ENCODE measurements at places on chromosomes 4 and X.
A peak's percentile ranks its signal among the peaks of the same experiment; 100 is the strongest.

DNA sequence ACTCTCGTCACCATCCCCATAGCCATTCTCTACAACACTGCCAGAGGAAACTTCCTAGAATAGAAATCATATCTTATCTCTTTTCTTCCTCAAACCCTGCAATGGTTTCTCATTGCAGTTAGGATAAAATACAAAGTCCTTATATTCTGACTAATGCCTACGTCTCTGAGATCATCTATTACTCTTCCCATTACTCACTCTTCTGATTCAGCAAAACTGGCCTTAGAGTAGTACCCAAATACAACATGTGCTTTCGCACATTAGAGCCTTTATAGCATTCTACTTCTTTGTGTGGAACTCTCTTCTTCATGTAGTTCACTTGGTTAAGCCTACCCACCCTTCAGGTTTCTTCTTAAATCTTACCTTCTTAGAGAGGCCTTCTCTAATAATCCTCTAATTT, 28.0 kb downstream of the LHFPL1 start:
- DNase-seq: no peak

DNA sequence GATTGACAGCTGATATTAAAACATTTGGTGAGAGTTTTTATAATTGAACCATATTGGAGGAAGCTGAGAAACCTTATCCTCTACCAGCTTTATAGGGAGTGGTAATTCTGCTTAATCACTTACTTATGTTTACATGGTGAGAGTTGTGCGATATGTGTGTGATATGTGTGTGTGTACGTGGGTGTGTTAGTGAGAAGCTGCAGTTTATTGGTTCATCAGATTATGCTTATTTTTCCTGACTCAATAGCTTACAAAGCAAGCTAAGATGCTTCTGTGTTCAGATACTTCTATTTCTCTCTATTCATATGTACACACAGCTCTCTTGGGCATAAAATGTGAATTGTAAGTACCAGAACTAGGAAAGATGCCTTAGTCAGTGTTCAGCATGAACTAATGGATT, 343.7 kb downstream of the GRIA2 start:
- DNase-seq: no peak

GRCh38 chrX:73850124-73851013, 287.4 kb downstream of the CHIC1 start:
- DNase-seq: no peak

DNA sequence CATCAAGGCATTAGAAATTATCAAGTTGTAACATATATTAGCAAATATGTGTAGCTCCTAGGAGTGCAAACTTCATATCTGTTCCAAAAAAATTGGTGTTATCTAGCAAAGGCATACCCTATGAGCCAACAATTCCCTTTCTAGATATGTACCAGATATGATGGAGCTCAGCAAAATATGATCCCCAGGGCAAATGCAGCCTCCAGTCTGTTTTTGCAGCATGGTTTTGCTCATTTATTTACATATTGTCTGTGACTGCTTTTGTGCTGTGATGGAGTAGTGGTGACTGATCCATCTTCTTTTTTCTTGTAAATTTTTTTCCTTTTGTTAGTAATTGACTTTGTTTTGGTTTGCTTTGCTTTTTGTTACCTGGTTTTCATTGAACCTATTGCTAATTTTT, 41.0 kb downstream of the CEP135 start:
- DNase-seq: no peak

DNA sequence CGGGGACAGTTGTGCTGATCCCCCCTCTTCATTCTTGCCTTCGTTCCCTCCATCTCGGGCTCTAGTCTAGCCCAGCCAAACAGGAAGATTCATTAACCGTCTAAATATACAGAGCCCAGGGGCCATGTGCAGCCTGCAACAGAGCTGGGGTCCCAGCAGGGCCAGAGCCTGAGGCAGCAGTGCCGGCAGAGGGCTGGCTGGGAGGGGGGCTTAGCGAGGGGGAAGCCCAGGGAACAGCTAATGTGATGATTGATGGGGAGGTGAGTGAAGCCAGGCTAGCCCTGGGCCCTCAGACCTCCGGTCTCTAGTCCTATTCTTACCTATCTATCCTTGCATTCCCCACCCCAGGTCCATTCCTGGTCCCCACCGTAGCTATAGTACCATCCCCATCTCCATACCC, 22.3 kb downstream of the EFNB1 start:
- DNase-seq: no peak

DNA sequence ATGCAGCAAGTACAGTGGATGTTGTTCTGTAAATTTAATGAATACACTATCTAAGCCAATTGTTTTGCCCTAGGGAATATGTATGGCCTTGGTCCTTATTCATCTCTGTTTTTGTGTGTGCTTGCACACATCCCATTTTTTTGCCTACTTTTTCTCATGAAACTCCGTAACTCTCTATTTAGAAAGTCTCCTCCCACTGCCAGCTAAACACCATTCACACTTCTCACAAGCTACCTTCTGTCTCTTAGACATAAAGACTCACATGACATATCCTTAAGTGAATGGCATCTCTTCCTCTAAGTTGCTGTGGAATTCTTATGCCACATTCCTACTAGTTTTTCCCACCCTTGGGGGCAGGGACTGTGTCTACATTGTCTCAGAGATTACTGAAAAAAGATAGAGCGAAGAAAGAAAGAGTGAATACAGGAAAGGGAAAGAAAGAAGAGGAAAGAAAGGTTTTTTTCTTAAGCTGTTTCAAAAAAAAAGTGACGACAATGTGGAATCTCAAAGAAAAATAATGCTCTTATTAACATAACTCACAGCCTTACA, 117.5 kb downstream of the ATG4A start:
- DNase-seq: no peak

DNA sequence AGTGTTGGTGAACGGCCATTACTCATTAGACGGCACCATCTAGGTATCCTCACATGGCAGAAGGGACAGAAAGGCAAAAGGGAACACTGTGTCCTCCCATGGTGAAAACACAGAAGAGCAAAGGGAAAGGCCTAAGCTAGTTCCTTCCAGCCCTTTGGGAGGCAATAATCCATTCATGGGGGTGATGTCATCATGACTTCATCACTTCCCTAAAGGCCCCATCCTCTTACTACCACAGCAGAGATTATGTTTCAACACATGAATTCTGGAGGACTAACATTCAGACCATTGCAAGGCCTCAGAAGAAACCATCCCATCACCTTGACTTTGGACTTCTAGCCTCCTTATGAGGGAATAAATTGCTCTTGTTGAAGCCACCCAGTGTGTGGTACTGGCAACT, 238.2 kb downstream of the MGST2 start:
- DNase-seq: no peak

DNA sequence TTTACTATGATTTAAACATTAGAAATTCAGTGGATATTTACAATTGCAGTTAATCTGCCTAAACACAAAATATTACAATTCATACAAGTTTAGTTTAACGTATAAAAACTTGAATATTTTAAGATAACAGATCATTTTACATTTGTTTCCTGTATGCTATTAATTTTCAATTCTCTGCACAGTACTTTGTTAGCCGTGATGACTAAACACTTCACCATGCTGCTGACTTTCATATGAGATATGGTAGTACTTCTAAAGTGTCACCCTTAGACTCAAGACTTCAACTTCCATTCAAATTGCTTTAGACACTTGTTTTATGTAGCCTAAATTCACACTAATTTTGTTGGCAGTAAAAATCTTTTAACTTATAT, 1646.4 kb upstream of the ADGRL3 start:
- DNase-seq: no peak

DNA sequence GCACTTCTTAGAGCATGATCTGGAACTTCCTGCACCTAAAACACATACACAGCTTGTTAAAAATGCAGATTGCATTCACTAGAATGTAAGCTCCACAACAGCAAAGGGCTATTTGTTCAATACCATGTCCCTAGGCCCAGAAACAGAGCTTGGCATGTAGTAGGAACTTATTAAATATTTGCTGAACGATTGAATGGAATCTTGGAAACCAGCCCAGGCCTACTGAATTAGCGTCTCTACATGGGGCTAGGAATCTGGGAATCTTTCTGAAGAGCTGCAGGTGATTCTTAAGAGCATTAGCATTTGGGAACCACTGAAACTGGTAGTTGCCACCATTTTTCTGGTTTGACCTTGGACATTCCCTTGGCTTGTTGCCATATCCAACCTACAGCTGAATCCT, 234.1 kb downstream of the STIM2 start:
- no peak for DNase-seq

DNA sequence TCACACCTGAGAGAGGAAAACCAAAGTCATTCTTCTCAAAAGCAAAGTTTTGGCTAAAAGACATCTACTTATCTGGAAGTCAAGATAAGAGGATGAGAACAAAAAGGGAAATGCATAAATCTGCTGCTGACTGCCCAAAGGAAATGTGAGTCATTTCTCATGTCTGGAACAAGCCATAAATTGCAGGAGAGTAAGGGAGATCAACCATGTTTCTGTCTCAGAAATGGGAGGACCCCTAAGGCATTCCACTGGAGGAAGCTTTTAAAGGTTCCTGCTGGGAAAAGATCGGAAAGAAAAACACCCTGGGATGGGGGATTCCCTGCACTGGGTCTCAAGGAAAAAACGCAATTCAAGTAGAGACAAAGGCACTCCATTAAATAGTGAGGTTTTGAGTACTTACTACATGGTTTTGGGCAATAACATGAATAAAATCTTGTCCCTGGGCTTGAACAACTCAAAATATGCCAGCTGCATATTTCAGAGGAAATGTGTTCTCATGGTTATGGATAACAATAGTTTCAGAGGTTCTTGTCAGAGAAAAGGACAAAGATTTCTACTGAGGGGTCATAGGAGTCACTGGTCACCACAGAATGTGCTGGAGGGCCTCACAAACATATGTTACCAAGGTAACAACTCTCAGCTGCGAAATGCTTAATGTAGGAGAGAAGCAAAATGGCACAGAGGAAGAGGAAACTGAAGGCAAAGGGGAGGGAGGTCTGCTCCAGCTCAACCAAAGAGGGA, 19.3 kb downstream of the GPR143 start:
- no peak for DNase-seq

DNA sequence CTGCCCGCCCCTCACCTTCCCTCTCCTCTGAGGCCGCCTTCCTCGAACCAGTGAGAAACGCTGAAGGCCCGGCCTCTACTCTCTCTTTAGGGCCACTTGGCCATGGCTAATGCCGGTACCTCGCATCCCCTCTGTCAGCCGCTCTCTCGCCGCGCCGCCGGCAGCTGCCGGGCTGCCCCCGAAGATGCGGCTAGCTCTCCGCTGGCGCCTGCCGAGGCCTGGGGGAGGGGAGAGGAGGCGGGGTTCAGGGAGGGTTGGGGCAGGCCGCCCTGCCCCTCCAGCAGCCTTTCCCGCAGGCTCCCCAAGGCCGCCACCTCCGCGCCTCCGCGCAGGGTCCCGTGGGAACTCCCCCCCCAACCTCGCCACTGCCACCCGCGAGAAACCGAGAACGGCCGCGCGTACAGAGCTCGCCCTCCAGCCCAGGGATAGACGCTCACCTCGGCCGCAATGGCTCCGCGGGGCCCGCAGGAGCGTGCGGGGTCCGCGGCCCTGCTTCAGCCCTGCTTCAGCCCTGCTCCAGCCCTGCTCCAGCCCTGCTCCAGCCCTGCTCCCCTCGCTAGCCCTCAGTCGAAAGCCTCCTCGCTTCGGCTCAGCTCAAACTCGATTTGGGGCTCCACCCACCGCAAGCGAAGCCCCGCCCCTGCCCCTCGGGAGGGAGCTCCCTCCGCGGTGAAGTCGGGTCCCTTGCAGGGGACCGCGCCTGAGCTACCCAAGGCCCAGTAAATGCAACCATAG, at the start of gene HUWE1:
Gene HUWE1 (minus strand): TSS at position 569 of the 735 bp plus-strand sequence. CDS start 32,612 bp downstream, outside the sequence.
- peak; percentile 80 for DNase-seq

- DNase-seq: no peak
Measured at GRCh38 chr4:61485056-61485455, 284.9 kb downstream of the ADGRL3 start.

DNA sequence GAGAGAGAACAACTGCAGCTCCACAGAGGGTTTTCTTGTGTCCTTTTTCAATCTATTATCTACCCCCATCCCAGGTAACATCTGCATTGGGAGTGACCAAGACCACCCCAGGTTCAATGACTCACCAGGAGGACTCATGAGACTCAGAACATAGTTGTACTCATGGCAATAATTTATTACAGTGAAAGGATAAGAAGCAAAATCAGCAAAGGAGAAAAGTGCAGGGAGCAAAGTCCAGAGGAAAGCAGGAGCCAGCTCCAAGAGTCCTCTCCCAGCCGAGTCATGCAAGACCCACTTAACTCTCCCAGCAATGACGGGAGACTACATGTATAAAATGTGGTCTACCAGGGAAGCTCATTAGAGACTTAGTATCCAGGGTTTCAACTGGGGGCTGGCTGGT, 129.5 kb upstream of the RBPJ start:
- DNase-seq: no peak

DNA sequence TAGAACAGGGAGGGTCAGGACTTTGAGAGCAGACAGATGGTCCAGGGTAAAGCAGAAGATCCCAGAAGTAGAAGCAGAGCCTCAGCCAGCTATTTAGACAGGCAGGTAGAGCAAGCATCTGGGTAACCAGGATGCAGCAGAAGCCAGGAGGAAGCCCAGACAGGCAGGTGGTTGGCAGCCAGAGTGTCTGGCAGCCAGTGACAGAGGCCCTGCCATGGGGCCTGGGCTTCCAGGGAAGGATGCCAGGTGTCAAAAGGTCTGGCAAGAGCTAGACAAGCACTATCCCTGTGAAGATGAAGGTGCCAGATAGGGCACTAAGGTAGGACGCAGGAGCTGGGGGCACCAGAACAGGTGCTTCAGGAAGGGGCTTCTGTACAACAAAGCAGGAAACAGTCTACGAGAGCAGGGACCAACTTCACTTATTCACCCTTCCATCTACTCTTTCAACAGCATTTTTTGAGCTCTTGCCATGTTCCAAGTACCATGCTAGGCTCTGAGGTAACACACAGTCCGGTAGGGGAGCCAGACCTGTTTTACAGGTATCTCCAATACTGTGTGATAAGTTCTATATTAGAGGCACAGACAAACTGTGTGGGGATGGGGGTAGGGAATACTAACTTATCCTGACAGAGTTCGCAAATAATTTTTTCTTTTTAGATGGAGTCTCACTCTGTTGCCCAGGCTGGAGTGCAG, 38.1 kb upstream of the GJB1 start:
- DNase-seq: no peak

DNA sequence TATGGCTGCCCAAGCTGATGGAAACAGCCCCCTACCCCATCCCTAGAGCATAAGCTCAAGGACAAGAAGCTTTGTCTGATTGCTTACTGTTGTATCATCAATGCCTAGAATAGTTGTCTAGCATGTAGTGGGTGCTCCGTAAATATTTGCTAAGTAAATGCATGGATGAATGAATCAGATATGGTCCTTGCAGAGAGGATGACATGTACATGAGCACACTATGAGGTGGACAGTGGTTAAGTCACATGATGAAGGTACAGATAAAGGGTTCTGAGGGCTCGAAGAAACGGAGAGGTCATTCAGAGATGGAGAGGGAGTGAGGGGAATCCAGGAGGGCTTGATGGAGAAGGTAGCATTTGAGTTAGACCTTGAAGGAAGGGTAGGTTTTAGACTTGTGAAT, 214.2 kb downstream of the RBMX2 start:
- no peak for DNase-seq

- DNase-seq: no peak
Measured at GRCh38 chrX:39652336-39652735, 445.4 kb downstream of the BCOR start.

DNA sequence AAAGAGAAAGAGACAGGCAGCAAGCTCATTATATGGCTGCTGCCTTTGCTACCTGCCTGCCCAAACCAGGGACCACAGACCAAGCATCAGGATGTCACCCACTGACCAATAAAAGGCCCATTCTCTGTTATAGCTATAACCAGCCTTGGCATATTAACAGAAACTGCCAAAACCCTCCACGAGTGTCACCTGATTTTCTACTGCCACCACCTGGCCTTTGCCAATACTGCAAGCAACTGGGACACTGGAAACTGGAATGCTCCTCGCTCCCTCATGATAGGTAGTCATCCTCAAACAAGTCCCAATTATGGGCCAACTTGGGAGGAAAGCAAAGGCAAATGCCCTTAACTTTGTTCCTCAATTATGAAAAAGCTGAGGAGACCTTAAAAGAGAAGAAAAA, 76.0 kb downstream of the SPIN4 start:
- no peak for DNase-seq

Data from stimulated activated CD4-positive, alpha-beta T cell treated with anti-CD3 and anti-CD28 coated beads, Interleukin-15, amount 100 ng/mL, for 1 hour (primary cell).